Right lobe of liver (tissue), 6 donors: ENCODE measurements at places on chromosomes 11 and 22. TPM values are rescaled to one million over a fixed set of nuclear protein-coding genes. Genes with fewer than 3 reads are reported as not detected.

DNA sequence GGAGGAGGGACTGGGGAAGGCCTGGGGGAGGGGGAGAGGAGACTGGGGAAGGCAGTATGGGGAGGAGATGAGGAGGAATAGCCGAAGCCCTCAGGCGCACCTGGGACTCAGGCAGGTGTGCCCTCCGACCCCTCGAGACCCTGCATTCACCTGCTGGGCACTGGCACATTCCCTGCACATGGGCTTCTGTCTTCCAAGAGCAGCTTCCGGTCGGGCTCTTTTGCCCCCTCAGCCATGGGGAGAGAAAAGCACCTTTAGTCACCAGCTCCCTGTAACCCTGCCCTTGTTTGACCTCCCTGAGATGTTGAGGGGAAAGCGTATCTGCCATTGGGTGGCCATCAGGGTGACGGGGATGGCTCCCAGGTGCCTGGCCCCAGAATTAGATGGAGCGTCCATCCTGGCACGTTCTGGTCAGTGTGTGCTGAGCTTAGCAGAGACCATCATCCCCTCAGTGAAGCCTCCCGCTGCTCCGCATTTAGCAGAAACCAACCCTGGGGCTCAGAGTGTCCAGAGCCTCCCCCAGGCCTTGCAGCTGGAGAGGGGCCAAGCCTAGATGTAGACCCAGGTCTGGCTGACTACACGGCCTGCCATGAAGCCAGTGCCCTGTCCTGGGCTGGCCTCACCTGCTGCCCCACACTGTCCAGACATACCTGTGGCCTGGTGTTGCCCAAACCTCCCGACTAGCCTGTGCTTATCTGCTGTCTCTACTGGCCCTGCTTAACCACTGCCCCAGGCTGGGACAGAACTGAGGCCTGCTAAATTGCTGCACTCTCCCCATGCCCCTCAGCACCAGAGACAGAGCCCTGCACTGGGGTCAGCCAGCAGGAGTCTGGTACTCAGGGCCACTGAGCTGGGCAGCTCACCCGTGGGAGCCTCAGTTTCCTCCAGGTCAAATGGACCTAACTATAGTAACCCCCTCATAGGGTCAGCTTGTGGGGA is 6.2 kb downstream of the ANO1 start:
- no peak for DNase-seq

- no peak for DNase-seq
These were observed 28.0 kb upstream of the CCDC188 start for GRCh38 chr22:20178915-20179227.

- DNase-seq: no peak
These were observed 128.6 kb upstream of the THY1 start for GRCh38 chr11:119551420-119552105.

Gene SLCO2B1
- total RNA-seq: 200 TPM

Gene VSIG10L2
- total RNA-seq: not detected

- DNase-seq: no peak
These were observed 64.7 kb upstream of the LIN7C start for GRCh38 chr11:27571154-27571810.

GRCh38 chr11:4881860-4882500 is at the start of gene OR51T1:
Gene OR51T1 (plus strand): TSS chr11:4881900. CDS start chr11:4881900, 0 bp downstream.
- DNase-seq: no peak

- DNase-seq: peak; percentile 82
These were observed 28.5 kb downstream of the RCOR2 start for GRCh38 chr11:63888170-63889086.

DNA sequence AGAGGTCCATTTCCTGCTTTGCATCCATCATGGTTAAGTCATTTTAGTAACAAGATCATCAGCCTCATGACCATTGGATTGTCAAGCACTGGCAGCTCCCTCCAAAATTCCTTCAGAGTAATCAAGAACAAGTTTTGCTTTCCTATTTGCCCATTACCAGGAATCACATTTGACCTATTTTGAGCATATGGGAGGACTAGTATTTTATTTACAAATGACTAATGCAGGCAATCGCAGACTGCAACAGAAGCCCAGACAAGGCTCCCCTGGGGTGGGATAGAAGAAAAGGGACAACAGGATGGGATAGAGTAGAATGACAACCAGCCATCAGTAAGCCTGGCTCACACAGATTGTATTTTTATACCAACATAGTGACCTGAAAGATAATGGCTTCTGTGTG is 9.1 kb downstream of the MMP10 start:
- no peak for DNase-seq

Gene BUD13
- total RNA-seq: 5.5 TPM

DNA sequence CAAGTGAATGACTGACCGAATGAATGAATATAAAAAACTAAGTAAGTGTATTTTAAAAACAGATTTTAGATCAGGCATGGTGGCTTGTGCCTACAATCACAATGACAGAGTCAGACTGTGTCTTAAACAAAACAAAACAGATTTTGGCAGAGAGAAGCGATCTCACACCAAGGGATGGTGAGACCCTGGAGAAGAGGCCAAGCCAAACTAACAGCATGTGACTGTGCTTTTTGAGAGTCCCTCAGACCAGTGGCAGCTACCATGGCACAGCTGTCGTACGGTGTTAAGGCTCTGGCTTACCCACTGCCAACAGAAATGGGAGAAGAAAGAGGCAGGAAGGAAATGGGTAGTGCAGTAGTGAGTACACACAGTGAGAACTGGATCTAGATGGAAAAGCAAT is 60.6 kb downstream of the SGSM3 start:
- DNase-seq: no peak

DNA sequence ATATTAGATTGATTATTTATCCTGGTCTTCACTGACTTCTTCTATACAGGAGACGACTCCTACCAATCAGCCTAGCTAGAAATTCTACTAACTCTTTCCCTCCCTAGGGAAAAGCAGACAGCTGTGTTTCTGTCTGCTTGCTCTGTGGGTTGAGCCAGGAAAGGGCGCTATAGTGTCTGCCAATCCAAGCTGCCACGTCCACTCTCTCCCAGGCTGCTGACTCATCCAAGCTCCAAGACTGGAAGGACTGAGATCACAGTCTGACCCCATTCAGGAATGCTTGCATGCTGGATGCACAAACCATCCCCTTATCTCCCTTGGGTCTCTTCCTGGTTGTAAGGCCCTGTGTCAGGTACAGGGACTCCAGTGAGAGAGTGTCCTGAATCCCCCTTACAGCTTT is 955.6 kb downstream of the OPCML start:
- DNase-seq: no peak

DNA sequence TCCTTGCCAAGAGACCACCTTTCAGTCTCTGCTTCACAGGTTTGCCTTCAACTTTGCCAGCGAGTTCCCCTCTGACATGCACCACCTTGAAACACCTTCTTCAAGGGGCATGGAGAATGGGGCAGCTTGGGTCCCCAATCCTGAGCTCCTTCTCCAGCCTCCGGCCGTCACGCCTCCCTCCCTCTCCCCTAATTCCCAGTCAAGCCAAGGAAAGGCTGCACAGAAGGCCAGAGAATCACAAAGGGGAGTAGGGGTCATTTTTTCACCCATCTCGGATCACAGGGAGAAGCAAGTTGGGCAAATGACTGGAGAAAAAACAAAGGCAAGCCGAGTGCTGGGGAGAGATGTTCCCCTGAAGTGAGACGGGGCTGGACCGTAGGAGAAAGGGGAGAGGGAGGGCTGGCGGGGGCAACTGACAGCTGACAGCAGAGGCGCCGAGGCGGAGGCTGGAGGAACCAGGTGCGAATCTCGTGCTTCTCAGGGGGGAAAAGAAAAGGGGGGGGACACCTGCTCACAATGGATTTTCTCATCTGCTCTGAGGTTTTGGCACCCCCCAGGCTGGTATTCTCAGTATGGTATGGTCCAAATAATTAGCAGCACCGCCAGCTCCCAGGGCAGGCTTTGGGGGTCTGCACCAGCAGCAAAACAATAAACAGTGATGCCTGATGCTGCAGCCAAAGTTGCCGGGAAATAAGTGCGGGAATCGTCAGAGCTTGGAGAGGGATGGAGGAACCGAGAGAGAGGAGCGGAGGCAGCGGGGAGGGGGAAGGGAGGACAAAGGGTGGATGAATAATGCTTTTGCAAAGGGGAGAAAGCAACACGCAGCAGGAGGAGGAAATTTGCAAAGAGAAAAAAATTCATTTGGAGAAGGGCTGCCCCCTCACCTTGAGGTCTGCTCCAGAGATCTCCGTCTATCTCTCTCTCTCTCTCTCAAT is 644 bp downstream of the YPEL4 start:
- no peak for DNase-seq

- peak; percentile 50 for DNase-seq
These were observed 203.5 kb upstream of the MTNR1B start for GRCh38 chr11:92765965-92766371.

Gene RAB3IL1
- 3.6 TPM for total RNA-seq

Gene TRIM3
- total RNA-seq: 8.1 TPM

- no peak for DNase-seq
These were observed 1.6 kb downstream of the PHF21B start for GRCh38 chr22:45008186-45008681.

DNA sequence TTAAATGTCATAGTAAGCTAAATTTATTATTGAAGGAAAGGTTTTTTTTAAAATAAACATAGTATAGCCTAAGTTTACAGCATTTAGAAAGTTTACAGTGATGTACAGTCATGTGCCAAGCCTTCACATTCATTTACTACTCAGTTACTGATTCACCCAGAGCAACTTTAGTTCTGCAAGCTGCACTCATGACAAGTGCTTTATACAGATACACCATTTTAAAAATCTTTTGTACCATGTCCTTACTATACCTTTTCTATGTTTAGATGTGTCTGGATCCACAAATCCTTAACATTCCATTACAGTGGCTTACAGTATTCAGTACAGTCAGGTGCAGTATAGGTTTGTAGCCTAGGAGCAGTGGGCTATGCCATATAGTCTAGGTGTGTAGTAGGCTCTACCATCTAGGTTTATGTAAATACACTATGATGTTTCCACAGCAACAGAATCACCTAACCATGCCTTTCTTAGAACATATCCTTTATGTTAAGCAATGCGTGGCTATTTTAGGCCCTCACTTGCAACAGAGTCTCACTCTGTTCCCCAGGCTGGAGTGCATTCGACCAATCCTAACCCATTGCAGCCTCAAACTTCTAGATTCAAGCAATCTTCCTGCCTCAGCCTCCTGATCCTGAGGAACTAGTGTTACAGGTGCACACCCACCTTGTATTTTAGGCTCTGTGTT is 79.5 kb upstream of the SLC25A18 start:
- no peak for DNase-seq

Gene OR8B3
- total RNA-seq: not detected

- no peak for DNase-seq
These were observed 374 bp downstream of the NLRP10 start for GRCh38 chr11:7964873-7965272.

GRCh38 chr11:56522008-56522407 is 21.0 kb downstream of the OR5M11 start:
- no peak for DNase-seq

DNA sequence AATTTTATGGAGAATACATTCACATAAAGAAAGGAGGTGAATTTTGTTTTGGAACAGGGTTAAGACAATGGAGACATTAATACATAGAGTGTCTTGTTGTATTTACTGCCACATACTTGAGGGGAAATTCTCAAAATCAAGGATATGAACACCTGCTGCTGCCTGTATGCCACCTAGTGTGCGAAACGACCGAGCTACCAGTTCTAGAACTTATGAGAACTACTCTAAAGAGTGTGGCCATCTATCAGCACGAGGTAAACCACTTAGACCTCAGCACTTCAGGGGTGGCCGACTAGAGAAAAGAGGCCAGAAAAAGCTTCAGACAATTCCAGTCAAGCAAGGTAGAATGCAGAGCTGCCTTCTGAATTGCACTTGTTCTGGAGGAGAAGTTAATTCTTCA is 1.5 kb upstream of the AGBL2 start:
- DNase-seq: no peak

GRCh38 chr11:20138707-20139106 is 21.6 kb downstream of the DBX1 start:
- DNase-seq: no peak

Gene LARGE1
- total RNA-seq: 15.0 TPM

DNA sequence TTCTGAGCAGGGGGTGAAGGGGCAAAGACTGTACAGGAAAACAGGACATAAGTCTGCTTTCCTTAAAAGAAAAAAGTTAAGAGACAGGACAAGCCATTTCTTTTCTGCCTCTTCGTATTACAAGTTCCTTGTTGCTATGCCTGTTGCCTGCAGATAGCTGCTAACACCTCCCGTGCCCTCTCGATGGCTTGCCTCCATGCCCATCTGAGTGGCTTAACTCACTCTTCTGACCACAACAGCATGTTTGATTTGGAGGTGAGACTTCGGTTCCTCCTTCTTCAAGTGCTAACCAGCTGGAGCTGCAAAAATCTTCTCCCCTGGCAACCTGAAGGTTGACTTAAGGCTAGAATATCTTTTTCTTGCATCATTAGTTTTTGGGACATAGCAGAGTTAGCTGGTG is 103.1 kb downstream of the PRR5L start:
- DNase-seq: peak; percentile 13

DNA sequence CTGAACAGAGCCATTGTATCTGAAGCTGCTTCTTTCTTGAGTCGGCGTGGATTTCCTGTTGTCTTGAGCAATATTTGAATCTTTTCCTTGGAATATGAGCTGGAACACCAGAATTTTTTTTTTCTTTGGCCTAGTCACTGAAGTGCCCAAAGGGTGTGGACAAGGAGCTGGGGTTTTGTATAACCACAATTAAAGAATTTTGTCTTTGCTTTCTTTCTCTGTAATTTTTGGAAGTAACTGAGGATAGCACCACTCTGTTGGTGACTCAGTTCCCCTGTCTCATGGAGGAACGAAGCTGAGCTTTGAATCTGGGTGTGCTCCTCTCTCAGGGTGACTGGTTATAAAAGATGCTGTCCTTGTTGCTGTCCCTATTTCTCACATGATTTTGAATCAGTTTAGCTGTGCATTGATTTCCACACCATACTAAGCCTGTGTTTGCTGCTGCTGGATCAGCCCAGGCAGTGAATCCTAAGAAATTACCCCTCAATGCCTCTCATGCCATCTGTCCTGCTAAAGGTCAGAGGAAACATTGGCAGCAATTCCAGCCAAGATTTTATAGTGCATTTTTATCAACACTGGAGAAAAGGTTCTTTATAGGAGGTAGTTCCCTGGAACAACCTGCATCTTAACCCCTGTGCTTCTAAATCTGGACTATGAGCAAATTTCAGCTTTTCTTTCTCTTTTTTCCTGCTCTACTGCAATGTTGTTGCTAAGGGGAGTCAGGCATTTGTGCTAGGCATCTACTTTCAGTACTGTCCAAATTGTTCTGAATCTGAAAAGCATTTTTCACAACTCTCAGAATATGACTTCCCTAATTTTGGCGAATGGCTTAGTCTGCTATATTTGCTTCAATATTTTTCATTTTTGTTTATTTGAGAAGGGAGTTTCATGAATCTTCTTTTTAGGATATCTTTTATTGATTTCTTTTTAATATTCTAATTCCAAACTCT is 540.8 kb downstream of the SOX6 start:
- DNase-seq: no peak

GRCh38 chr11:69312453-69313404 is 18.8 kb downstream of the MYEOV start:
- no peak for DNase-seq

GRCh38 chr11:134349109-134349801 is 17.5 kb downstream of the GLB1L2 start:
- DNase-seq: no peak

- DNase-seq: no peak
These were observed 10.1 kb upstream of the VSIG10L2 start for GRCh38 chr11:125935618-125936199.

GRCh38 chr22:23849009-23850006 is 8.4 kb upstream of the SLC2A11 start:
- peak; percentile 85 for DNase-seq
